ENCODE measurements at places on chromosomes 1 and 21.
A peak's percentile ranks its signal among the peaks of the same experiment; 100 is the strongest.

DNA sequence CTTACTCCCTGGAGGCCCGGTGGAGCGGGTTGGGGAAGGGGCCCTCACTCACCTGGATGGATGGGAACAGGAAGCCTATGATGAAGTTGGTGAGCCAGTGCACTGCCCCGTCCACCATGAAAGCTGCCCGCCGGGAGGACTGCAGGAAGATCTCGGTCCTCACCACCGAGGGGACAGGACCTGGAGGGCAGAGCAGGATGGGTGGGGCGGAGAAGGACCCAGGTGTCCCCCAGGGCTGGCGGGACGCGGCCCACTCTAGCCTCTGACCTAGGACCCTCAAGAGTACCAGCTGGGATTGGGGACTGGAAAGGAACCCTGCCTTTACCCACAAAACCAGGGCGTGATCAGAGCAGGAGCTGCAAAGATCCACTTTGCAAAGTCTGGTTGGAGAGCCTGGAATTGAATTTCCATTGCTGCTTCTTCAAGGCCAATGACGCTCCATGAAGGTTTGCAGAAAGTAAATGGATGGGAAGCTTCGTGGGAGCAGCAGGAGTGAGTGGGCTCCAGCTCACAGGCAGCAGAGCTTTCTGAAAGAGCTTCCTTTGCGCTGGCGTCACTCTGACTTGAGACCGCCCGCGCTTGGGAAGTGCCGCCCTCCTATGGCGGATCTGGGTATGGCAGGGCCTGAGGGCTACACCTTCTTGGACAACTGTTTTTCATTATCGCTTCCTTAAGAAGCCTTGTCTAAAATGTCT lies 21.4 kb downstream of the SLC2A7 start:
- DNase-seq, result peak; percentile 53

DNA sequence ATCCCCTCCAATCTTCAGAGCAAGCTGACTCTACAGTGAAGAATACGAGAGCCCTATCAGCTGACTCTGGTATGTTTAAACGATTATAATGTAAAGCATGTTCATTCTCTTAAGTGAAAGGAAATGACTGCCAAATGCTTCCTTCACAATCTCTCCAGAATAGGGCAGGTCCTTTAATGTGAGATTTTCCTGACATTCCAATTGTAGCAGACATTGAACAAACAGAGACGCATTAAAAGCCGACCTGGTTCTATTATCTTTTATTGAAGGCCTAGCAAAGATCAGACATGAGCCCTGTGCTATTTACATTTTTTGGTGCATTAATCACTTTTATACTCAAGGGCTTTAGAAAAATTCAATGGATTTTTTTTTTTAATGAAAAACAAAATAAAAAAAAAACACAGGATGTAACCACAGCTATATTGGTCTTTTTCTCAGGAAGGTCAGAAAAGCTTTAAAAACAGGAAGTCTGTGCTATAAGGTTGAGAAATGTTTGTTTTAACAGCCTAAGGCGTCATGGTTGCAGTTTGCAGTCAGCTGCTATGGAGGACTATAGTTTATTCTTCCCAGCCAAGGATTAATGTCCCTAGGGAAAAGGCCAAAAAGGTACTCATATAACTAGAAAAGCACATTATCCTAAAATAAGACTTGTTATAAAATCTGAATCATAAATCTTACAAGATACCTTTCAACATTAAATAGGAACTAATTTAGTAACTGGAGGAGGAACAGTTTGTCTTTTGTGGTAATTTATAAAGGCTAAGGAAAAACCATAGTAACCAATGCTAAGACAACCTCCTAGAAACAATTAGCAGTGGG lies 104.8 kb downstream of the RERE start:
- no peak for DNase-seq

DNA sequence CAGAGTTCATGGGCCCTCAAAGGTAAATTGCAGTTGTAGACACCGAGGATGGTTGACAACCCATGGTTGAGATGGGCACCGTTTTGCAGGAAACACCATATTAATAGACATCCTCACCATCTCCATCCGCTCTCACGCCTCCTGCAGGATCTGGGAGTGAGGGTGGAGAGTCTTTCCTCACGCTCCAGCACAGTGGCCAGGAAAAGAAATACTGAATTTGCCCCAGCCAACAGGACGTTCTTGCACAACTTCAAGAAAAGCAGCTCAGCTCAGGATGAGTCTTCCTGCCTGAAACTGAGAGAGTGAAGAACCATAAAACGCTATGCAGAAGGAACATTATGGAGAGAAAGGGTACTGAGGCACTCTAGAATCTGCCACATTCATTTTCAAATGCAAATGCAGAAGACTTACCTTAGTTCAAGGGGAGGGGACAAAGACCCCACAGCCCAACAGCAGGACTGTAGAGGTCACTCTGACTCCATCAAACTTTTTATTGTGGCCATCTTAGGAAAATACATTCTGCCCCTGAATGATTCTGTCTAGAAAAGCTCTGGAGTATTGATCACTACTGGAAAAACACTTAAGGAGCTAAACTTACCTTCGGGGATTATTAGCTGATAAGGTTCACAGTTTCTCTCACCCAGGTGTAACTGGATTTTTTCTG lies 9.3 kb downstream of the SLAMF8 start:
- DNase-seq, result no peak

- DNase-seq, result no peak
Measured at GRCh38 chr1:243267914-243268653, 12.2 kb downstream of the SDCCAG8 start.

DNA sequence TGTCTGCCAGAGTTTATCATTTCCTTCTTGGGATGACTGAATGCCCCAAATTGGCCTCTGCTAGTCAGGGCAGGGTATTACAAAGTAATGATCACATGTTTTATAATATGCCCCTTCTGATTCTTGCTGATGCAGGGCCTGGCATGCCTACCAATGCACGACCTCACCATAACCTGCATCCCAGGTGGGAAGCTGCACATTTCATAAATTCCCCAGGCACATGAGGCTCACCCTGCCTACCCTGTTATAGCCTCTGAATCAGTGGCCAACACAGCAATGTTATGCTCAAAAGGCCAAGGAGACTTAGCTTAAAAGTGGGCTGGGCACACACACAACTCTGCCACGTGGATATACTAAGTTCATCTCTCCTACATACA lies 28.0 kb upstream of the XPR1 start:
- no peak for DNase-seq

DNA sequence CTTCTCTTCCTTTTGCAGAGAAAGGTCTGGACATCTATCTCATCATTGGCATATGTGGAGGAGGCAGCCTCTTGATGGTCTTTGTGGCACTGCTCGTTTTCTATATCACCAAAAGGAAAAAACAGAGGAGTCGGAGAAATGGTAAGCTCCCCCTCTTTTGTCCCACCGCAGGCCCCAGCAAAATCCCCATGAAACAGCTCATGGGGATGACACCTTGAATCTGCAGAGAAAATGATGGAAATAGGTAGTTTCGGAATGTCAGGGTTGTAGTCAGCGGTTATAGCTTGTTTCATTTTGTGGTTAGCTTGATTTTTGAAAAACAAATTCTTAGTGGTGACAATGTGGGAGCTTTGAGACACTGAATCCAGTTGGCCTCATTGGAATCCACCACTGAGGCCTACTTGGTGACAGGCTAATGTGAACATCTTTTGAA lies 10.3 kb downstream of the CD2 start:
- DNase-seq, result no peak

GRCh38 chr1:24966724-24967346 lies 36.8 kb upstream of the RUNX3 start:
- DNase-seq, result peak; percentile 48
